Right atrium auricular region (tissue), 2 donors: ENCODE measurements at places on chromosomes 12 and 14. TPM values are rescaled to one million over a fixed set of nuclear protein-coding genes. Genes with fewer than 3 reads are reported as not detected.
A peak's percentile ranks its signal among the peaks of the same experiment; 100 is the strongest.

GRCh38 chr12:69545081-69545480, 40.2 kb upstream of the CCT2 start:
- no peak for DNase-seq

The INSM2 gene
- total RNA-seq = not detected

The RNASE4 gene
- 44.4 TPM for total RNA-seq

DNA sequence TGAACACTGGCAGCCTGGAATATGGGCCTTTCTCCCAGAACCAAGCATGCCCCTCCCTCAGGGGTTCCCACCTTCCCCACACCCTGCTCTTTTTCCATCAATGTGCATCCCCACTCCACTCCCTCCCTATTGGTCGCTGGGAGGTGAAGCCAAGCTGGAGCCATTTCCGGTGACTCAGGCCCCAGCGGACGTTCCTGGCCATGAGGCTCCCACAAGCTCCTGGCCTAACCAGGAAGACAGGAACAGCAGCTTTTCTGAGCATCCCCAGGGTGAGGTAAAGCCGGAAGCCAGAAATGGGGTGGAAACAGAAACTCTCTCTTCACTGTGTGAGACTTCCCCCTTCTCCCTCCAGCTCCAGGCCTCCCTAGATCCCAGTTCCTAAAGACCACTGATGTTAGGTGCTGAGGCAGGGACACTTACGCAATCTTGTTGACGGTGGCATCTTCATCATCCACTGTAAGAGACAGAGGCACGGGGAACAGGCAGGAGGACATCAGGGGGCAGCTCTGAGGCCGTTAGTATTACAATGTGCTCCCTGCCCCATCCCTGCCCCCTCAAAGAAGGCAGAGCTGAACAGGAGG, 5.1 kb downstream of the LMBR1L start:
- no peak for DNase-seq

The PLD4 gene
- total RNA-seq = 0.08 TPM

DNA sequence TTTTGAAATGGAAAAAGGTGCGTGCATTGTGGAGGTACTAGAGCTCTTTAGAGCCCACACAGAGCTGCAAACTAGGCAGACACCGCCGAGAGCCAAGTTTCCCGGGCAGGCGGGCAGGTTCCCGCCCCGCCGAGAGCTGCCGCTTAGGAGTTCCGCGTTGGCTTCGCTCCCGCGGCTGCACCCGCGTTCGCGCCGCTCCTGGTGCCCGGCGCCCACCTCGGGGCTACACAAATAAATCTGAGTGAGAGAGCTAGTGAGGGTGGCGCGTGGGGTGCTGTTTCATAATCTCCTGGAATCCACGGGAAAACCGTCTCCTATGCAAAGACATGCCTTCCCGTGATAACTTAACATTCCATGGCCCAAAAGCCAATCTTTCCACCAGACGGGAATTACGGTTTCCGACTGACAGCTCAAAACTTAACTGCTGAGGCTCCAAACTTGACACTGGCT, 645 bp downstream of the KITLG start:
- DNase-seq = no peak

The CFAP251 gene
- 1.0 TPM for total RNA-seq

The RGS6 gene
- 13.1 TPM for total RNA-seq

DNA sequence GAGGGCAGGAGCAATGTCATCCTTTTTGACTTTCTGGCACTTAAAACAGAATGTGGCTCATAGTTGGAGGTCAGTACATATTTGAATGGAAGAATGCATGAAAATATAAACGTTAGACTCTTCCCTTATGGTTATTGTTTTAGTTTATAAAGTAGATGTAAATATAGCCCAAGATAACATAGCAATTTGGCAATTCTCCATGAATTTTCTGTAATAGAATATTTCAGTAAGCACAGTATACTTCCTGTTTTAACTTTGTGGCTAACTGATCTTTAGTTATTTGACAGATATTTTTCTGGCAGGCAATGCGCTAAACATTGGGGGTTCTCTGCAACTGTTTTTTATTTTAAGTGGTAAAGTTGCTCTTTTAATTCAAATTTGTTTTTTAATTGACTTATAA, 763.0 kb downstream of the NRXN3 start:
- no peak for DNase-seq

The TPPP2 gene
- total RNA-seq = 0.86 TPM

DNA sequence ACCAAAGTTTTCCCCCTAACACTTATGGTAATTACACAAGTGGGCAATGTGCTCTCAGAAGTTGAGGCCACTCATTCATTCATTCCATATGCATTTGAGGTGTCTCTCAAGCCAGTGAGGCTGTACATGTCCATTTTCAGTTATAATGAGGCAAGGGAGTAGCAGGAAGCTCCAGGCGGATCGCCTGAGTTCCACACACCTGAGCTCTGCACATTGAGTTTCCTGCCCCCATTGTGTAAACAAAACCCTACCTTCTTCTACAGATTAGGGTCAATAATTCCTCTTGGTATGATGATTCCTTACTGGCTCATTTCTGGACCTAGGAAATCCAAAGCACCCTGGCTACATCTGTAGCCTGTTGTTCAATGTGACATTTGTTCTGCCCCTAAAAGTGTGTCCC, 555.3 kb downstream of the MED13L start:
- DNase-seq = no peak

DNA sequence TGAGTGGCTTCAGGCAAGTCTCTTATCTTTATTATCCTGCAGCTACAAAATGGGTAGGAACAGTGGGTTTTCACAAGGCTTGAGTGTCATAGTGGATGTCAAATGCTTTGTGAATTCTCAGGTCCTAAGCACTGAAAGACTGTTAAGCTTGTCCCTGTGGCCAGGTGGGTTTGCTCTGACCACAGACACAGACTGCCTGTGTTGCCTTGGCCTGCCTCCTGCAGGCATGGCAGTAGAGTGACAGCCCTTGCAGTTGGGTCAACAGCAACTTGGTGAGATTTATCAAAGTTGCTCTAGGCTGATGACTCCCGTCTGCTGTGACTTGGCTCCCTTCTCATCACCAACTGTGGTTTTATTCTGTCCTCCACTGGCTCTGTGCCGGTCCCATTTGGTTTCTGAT, 520.0 kb upstream of the CCDC196 start:
- no peak for DNase-seq

DNA sequence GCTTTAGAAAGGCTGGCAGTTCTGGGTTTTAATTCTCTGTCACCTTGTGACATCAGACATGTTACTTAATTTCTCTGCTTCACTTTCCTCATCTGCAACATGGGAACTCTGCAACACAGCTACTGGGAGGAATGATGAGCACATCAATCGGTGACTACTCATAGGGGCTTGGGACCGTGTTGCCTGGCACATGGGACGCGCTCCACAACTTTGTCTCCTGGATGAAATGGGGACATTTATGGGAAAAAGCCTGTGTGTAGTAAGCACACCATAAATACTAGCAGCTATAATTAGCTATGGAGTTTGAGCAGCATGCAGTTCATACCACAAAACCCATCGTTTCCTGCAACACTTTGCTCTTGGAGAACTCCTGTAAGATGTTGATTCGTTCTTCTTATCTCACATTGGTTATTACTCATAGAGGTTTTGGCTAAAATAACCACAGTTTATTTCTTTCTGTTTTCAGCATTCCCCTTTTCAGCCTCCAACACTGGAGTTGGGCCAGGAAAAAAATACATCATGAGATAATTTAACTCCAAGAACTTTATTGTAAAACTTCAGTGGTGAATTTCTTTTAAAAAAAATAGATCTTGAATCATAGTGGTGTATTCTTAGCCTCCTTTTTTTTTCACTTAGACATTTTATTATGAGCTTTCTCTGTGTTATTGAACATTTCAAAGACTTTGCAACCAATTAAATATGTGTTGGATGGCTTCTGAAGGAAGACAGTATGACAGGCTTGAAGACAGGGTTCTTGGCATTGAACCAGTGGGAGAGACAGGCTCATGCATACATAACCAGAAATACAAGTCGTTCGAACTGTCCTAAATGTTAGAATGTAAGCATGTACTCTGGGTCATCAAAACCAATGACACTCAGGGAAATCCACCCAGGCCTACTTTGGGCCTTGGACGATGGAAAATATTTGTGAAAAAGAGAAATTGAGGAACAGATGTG, 72.7 kb downstream of the RIN3 start:
- DNase-seq = no peak

- no peak for DNase-seq
Observed at GRCh38 chr14:75871181-75871880, 110.5 kb downstream of the TGFB3 start.

DNA sequence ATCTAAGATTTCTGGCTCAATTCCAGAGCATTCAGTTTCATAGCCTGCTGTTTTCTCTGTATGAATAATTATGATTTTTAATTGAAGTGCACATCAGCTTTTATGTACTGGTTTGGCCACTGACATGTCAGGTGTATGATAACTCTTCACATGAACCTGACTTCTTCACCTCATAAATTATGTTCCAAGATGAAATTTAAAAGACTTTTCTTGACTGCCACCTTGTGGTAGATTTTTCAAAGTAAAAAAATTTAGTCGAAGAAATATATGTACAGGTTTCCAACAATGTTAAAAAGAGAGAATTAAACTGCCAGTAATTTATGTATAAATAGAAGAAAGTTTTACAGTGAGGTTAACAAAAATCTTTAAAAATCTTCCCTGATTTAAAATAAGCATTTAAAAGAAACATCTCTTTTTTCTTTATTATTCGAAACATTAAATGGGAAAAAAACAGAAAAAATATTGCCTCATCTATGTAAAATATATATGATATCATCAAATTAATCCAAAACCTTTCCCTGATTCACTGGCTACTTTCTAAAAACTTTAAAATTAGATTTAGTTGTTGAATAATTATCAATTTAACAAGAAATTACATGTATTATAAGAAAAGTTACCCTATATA, 124.9 kb upstream of the ATXN7L3B start:
- DNase-seq = no peak

The NOXRED1 gene
- total RNA-seq = not detected

The FSCB gene
- total RNA-seq = not detected

- DNase-seq = no peak
Observed at GRCh38 chr12:119685375-119685774, 17.4 kb downstream of the PRKAB1 start.

The STK38L gene
- 65.9 TPM for total RNA-seq

DNA sequence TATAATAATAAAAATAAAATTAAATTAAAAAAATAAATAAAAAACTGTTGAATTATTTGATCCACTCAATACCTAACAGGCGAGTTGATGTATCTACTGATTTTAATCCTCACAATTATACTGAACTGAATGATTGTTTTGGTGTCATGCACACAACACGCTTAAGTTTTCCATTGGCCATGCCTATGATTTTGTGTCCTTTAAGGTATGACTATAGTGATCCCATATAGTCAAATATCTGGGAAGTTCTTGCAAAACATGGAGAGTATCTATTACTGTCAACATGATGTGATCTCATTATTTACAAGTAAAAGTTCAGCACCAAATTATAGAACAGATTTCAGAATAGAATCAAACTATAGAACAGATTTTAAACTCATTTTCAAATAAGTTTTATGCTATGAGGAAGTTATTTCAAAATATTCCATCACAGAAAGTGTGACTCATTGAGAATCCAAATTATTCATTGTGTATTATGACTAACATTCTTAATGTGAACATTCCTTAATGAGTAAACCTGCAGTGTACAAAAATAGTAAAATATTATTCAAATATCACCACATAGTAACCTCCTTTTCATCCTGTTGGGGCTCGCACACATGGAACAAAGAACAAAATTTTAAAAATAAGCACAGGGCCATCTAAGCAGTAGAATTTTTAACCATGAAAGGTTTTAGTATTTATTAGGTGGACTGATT, 190.4 kb downstream of the SLC25A21 start:
- no peak for DNase-seq

- DNase-seq = peak; percentile 48
Observed at GRCh38 chr14:95363468-95363954, 43.8 kb upstream of the CLMN start.

GRCh38 chr12:51428256-51428655, 3.6 kb downstream of the SLC4A8 start:
- no peak for DNase-seq

DNA sequence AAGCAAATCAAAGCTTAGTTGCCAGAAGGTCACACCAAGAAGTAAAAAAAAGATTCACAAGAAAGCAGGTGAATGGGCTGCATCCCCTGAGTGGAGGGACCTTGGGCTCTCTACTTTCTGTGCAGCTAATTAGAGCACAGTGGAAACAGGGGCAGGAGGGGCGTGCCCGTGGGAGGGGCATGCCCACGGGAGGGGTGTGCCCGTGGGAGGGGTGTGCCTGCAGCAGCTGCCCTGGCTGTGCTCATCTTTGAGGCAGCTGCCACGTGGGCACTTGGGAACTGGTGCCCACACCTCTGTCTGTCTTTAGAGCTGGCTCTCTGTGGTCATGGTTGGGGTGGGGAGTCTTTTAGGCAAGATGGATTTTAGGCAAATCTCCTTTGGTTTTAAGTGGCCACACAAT, 60.0 kb downstream of the EML1 start:
- DNase-seq = no peak

The GPD1 gene
- 8.8 TPM for total RNA-seq

DNA sequence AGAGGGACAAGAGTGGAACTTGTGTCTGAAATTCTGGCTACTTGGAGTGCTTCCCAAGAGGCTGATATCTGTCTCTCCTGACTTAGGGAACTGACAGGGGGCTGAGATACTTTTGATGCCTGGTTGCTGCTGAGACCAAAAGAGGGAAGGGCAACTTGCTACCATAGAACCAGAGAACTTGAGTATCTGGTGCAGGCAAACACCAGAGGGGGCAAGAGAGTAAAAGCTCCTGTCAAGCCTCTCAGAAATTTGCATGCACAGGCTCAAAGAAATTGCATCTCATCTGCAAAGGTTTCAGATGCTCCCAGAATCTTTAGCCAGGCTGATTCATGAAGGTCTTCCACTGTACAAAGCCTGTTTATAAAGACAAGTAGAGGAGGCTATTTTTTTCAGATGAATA, 391.3 kb upstream of the FOXG1 start:
- no peak for DNase-seq

GRCh38 chr12:43285159-43285598, 266.8 kb downstream of the ADAMTS20 start:
- no peak for DNase-seq

The TEX22 gene
- total RNA-seq = not detected

GRCh38 chr12:38175538-38175937, 141.0 kb upstream of the ALG10B start:
- DNase-seq = no peak

- no peak for DNase-seq
Observed at GRCh38 chr14:78170203-78170602, at the start of gene NRXN3. NRXN3 (plus strand) TSS chr14:78170373; CDS start chr14:78243094, 72,721 bp downstream.

- DNase-seq = no peak
Observed at GRCh38 chr12:115203701-115204100, 519.7 kb upstream of the TBX3 start.

The DPF3 gene
- 26.6 TPM for total RNA-seq

The VAMP1 gene
- 1.7 TPM for total RNA-seq
